ENCODE measurements at places on chromosomes 1 and 21.

DNA sequence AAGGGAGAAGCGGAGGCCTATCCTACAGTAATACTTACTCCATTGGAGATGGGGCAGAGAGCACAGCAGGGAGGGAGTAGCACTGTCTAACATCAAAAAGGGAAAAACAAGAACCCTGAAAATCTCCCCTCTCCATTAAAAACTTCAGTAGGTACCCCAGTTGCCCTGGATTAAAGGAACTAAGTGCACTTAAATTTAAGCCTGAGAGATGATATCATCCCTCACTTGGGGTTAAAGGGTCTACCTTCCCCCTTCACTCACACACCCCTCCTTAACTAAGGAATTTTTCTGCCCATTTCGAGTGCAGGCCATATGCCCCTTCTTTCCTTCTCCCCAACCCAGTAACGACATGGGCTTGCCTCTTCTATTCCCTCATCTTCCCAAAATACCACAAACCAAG is 3.7 kb upstream of the MTMR11 start:
- peaks cover 46% of the 10 kb centered on the region for H3K4me1 ChIP-seq
- H3K4me3 ChIP-seq: no peak overlapping the region
- H3K27ac ChIP-seq: no peak overlapping the region
- no peak for DNase-seq
- no peaks in the 10 kb centered on the region for H3K36me3 ChIP-seq
- no peaks in the 10 kb centered on the region for H3K27me3 ChIP-seq

DNA sequence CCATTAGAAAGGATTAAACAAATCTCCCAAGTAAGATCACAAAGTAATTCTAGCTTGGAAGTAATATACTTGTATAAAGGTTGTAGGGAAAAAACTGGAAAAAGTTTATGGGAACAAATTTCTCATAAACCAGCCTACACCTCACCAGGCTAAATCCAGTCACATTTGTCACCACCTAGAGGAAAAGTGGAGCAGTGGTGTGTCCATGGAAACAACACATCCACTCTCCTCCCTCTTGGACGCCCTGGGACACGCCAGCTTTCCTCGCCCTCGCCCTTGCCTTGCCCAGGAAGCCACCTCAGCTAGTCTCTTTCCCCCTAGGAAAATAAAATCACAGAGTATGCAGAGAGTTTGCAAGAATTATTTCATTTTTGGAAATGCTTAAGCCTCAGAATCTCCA is 2.2 kb downstream of the PALMD start:
- no peak overlapping the region for H3K4me3 ChIP-seq
- H3K36me3 ChIP-seq: no peaks in the 10 kb centered on the region
- peak overlapping the region; percentile 88 for H3K27ac ChIP-seq
- H3K4me1 ChIP-seq: peaks cover 54% of the 10 kb centered on the region
- peak; percentile 83 for DNase-seq

DNA sequence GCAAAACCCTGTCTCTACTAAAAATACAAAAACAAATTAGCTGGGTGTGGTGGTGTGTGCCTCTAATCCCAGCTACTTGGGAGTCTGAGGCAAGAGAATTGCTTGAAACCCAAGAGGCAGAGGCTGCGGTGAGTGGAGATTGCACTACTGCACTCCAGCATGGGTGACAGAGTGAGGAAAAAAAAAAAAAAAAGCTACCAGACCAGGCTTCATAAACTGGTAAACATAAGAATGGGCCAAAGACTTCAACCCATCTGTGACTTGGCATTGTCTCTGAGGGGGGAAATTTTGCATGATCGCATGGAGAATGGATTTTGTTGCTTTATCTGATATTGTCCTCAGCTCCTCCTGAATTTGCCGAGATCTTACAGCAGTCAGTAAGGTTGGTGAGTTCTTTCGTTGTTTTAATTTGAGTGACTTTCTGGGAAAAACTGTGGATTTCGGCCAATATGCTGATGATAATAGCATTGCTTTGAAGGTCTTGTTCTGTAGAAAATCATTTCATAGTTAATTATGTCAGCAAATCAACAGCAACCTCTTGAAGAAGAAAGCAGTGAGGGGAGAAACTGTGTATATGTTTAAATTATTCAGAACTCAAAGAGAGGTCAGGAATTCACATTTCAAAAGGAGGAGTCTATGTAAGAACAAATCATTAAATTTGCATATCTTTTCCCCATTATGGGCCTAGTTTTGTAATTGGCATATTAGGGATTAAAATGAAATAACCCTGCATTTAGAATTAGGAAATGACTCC is 13.1 kb downstream of the FGGY start:
- no peaks in the 10 kb centered on the region for H3K27me3 ChIP-seq
- H3K4me3 ChIP-seq: no peak overlapping the region
- no peak for DNase-seq
- H3K36me3 ChIP-seq: no peaks in the 10 kb centered on the region

DNA sequence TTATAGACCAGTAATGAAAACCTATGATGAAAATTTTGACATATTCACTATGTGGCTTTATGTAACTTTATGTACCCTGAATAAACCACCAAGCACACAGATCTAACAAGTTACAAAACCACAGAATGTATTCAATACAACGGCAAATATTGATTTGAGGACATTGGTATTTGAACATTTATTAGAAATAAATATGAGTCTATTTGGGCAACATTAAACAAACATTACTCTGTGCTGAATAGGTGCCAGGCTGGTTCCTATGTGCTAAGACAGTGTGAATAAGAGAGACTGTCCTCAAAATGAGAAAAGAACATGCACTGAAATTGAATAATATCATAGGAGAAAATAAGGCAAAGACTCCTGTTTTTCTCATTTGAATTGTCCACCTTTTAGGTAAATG is 1341.2 kb downstream of the PLA2G4A start:
- no peaks in the 10 kb centered on the region for H3K36me3 ChIP-seq

GRCh38 chr1:43453442-43454269 is at the start of gene HYI:
HYI (minus strand) TSS chr1:43453931; CDS start chr1:43453793, 138 bp downstream.
- H3K27me3 ChIP-seq: no peaks in the 10 kb centered on the region
- peak; percentile 90 for DNase-seq
- H3K27ac ChIP-seq: peak within 1 kb of the TSS; percentile 92
- H3K4me1 ChIP-seq: peaks cover 7% of the 10 kb centered on the region

DNA sequence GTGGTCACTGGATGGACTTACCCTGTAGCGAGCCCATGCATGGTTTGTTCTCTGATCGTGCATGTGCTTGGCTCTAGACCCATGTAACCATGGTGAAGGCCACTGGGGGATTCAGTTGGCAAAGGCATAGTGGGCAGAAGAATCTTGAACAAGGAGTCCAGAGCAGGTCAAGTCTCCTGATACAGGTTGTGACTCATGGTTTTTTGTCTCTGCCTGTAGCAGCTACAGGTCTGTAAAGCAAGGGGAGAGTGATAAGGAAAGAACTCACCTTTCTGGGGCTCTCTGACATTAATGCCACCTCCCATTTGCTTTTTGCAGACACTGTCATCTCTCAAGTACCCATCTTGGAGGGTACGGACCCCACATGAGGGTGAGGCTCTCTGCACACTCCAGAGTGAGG is 153.4 kb upstream of the CAMK1G start:
- H3K4me3 ChIP-seq: no peak overlapping the region
- no peak for DNase-seq
- H3K27me3 ChIP-seq: no peaks in the 10 kb centered on the region
- H3K36me3 ChIP-seq: no peaks in the 10 kb centered on the region
- no peaks in the 10 kb centered on the region for H3K4me1 ChIP-seq
- no peak overlapping the region for H3K27ac ChIP-seq

DNA sequence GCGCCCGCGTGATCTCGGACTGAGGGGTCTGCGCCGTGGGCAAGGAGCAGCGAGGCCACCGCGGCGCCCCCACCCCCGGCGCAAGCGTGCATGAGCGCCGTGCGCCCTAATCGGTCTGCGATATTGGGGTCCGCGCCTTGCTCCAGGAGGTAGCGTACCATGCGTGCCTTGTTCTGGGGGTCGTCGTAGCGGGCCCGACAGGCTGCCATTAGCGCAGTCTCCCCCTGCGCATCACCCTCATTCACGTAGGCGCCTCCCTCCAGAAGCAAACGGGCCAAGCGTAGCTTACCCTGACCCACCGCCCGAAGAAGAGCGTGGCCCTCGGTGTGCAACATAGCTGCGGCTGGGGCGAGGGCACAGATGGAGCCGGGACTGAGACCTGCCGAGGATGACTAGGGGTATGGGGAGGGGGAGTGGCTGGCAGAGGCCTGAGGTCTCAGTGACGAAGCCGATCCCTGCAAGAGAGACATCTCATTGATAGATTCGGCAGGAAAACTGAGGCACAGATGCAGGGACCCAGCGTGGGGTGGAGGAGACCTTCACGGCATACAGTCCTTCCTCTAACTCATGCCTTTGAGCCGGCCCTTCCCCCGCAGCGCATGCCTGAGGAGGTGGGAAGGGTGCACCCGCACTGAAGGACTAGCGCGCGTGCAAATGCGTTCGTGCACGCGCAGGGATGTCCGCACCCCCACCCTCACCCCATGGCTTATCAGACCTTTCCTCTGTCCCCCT is 2.8 kb downstream of the ANKRD34A start:
- peak overlapping the region; percentile 28 for H3K4me3 ChIP-seq
- peaks cover 55% of the 10 kb centered on the region for H3K4me1 ChIP-seq
- H3K27ac ChIP-seq: peak overlapping the region; percentile 99
